ENCODE measurements at places on chromosomes 6 and 20.

DNA sequence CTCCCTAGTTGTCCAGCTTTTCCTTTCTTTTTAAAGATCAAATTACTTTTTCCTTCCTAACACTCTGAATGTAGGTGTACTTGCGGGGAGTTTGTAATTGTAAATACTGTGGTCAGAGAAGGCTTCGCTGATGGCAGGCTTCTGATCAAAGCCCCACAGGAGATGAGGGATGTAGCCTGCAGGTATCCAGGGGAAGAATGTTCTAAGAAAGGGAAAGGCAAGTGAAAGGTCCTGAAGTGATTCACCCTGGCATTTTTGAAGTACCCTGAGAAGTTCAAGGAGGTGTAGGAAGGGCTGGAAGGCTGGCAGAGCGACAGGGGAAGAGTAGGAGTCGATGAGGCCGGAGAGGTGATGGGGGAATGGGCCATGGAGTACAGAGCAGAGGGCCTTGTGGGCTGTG is 38.2 kb upstream of the CCN6 start:
- no peak for DNase-seq

DNA sequence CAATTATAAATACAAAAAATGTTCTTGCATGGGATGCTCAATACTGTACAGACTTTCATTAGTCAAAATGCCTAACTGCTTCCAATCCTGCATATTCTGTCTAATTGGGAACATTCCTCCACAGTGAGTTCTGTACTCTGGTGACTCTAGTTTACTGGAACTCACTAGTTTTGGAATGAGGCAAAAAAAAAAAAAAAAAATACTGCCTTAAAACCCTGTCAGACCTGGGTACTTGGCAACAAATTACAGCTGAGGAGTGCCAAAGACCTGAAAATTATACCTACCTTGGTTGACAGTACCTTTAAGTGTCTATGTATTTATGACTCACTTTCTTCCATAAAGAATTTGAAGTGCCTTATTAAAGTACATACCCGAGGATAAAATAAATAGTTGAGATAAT is 276.7 kb downstream of the FARS2 start:
- DNase-seq = no peak

- DNase-seq = no peak
Measured at GRCh38 chr20:24328901-24329300, 140.5 kb upstream of the SYNDIG1 start.

DNA sequence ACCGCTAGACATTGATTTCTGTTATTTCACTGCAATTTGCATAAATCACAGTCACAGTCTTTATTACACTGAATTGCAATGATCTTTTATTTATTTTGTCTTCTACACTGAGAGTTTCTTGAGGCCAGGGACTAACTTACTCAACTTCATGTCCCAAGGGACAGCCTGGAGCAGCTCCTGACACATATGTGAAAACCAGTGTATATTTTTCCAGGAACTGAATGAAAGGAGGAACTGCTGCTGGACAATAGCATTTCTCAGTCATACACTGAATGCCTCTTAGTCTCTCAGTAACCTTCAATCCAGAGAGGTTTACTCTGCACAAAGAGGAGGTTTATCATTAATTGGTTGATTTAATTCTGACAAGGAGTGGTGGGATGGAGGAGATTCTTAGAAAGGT is 5.9 kb downstream of the F13A1 start:
- DNase-seq = no peak

DNA sequence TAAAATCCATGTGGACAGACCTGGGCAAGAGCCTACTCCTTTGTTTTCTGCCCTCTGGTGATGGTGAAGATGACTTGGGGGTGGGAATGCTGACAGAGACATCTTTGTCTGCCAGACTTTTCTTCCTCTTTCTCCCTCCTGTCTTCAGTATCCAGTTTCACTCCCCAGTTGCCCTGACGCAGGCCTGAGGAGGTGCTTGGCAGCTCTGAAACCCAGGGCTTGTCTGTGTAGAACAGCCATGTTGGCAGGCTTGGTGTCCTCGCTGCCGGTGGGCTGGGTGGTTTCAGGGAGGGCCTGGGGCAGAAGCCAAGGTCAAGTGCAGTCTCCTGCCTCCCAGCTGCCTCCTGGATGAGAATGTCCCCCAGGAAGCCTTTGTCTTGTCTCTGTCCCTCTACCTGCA is 22.5 kb downstream of the CCDC167 start:
- no peak for DNase-seq

DNA sequence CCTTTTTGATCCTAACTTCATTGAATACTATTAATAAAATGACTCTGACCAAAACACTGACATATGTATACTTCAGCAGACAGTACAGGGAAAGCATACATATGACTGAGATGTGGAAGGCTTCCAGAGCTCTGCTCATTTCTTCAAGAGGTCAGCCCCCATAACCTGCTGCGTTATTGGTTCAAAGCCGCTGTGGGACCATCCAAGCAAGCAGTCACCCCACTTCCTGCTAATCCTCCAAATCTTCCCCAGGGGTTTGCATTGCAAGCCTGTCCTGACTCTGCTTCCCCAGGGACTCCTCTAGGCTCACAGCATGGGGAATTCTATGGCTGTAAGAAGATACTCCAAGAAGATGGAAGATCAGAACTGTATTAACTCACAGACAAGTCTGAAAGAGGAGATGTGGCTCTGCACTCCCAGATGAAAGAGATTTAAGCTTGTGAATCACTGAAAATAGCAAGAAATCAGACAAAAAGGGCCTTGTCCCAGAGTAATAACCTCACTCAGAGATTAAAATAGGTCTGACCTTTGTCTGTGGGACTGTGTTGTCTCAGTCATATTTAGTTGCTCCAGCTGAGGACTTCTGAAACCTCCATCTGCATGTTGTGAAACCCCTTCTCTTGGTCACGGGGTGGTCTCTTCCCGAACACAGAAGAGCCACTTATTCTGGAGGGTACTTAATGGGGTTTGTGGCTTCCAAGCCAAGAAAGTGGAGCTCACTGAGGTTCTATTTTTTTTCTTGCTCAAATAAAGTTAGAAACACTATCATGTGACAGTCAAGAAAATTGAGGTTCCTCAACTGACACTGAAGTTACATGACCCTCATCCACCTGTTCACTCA is 101.5 kb upstream of the MARCKS start:
- DNase-seq = no peak

- no peak for DNase-seq
Measured at GRCh38 chr6:110589865-110590513, 113.6 kb upstream of the SLC22A16 start.

Data from substantia nigra (tissue), 51 donors.